ENCODE measurements at places on chromosomes 11 and 22. TPM values are rescaled to one million over a fixed set of nuclear protein-coding genes. Genes with fewer than 3 reads are reported as not detected.

DNA sequence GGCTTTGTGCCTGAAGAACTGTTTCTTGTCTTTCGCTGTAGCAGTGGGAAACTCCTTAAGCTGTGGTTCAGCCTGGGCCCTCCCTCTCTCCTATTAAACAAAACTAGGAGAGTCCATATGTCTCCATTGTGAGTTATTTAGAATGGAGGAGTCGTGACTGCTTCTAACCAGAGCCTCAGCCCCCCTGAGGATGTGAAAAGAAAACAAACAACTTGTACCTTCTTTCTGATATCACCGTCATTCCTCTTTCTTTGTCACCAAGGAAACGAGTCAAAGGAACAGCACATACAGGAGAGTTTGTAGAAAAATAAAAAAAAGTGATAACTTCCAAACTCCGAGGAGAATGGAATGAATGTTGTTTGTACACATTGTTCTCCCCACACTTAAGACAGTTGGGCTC lies 11.6 kb upstream of the EXT2 start:
- no peak for DNase-seq
- H3K27ac ChIP-seq = no peak overlapping the region
- peaks cover 4% of the 10 kb centered on the region for H3K36me3 ChIP-seq
- peaks cover 3% of the 10 kb centered on the region for H3K4me1 ChIP-seq
- no peaks in the 10 kb centered on the region for H3K27me3 ChIP-seq
- no peak overlapping the region for H3K4me3 ChIP-seq

DNA sequence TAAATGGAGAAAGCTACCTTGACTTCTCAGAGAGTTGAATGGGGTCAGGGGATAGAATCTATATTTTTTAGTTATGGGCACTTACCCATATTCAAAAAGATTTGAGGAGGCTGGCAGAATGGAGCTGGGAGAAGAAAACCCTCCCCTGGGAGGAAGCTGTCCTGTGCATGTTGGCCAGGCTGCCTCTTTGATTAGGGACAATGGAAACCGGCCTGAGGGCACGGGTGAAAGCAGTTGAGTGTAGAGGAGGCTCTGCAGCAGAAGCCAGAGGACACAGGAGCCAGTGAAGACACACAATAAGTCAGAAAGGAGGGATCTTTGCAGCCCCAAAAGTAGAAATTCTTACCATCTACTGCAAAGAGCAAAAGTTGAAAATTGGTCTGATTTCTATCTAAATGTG lies 66.6 kb upstream of the B3GAT1 start:
- H3K27me3 ChIP-seq = peaks cover 39% of the 10 kb centered on the region
- H3K4me1 ChIP-seq = no peaks in the 10 kb centered on the region

GRCh38 chr11:15591112-15591537 lies 476.4 kb downstream of the INSC start:
- H3K4me3 ChIP-seq = no peak overlapping the region
- no peaks in the 10 kb centered on the region for H3K4me1 ChIP-seq
- no peaks in the 10 kb centered on the region for H3K27me3 ChIP-seq
- no peak for DNase-seq

GRCh38 chr11:62930157-62930556 lies 9.0 kb upstream of the CHRM1 start:
- peaks cover 63% of the 10 kb centered on the region for H3K27me3 ChIP-seq
- DNase-seq = no peak
- H3K4me3 ChIP-seq = no peak overlapping the region
- peaks cover 14% of the 10 kb centered on the region for H3K4me1 ChIP-seq

DNA sequence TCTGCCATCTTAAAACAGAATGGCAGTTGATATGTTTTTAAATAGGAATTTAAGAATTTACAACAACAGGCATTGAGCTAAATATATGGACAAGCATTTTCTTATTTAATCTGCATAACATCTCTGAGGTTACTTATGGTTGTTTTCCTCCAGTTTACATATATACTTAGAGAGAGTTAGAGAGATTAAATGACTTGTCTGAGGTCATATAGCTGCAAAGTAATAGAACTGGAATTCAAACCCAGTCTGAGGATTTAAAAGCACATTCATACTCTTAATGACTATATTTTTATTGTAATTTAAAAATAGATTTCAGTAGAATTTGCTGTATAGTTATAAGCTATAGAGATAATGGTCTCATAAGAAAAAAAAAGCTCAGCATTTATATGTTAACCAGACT lies 81.4 kb upstream of the GRIK4 start:
- no peaks in the 10 kb centered on the region for H3K36me3 ChIP-seq
- DNase-seq = no peak

GRCh38 chr11:61679296-61679695 lies 895 bp upstream of the DAGLA start:
- no peak overlapping the region for H3K27ac ChIP-seq
- peaks cover 34% of the 10 kb centered on the region for H3K27me3 ChIP-seq
- H3K4me1 ChIP-seq = peaks cover 5% of the 10 kb centered on the region
- H3K36me3 ChIP-seq = no peaks in the 10 kb centered on the region
- DNase-seq = no peak

GRCh38 chr11:113288286-113288863 lies 26.0 kb upstream of the TTC12 start:
- no peaks in the 10 kb centered on the region for H3K4me1 ChIP-seq
- peaks cover 4% of the 10 kb centered on the region for H3K27me3 ChIP-seq
- H3K36me3 ChIP-seq = no peaks in the 10 kb centered on the region
- H3K27ac ChIP-seq = no peak overlapping the region
- no peak for DNase-seq

DNA sequence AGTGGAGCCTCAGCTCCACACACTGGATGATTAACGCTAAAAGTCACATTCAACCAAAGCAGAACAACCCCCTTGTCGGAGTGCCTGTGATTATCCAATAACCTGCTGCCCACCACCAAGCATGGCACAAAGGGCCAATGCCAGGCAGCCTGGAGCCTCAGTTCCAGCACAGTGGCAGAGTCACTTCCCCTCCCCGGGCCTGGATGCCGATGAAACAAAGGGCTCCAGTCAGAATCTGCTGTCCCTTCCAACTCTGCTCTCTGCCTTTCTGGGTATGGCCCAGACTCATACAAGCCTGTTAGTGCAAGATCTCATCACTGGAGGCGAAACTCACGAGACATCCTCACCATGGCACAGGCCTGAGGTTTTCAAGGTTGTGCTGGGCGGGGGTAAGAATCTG lies 52.1 kb downstream of the CLTCL1 start:
- H3K4me1 ChIP-seq = no peaks in the 10 kb centered on the region
- H3K27me3 ChIP-seq = peaks cover 7% of the 10 kb centered on the region
- no peak for DNase-seq
- H3K36me3 ChIP-seq = no peaks in the 10 kb centered on the region
- no peak overlapping the region for H3K4me3 ChIP-seq
- H3K27ac ChIP-seq = no peak overlapping the region

- H3K36me3 ChIP-seq = no peaks in the 10 kb centered on the region
- peaks cover 6% of the 10 kb centered on the region for H3K27me3 ChIP-seq
- no peaks in the 10 kb centered on the region for H3K4me1 ChIP-seq
- DNase-seq = peak; percentile 66
- no peak overlapping the region for H3K4me3 ChIP-seq
Observed at GRCh38 chr22:45553351-45554039, 50.8 kb downstream of the FBLN1 start.

DNA sequence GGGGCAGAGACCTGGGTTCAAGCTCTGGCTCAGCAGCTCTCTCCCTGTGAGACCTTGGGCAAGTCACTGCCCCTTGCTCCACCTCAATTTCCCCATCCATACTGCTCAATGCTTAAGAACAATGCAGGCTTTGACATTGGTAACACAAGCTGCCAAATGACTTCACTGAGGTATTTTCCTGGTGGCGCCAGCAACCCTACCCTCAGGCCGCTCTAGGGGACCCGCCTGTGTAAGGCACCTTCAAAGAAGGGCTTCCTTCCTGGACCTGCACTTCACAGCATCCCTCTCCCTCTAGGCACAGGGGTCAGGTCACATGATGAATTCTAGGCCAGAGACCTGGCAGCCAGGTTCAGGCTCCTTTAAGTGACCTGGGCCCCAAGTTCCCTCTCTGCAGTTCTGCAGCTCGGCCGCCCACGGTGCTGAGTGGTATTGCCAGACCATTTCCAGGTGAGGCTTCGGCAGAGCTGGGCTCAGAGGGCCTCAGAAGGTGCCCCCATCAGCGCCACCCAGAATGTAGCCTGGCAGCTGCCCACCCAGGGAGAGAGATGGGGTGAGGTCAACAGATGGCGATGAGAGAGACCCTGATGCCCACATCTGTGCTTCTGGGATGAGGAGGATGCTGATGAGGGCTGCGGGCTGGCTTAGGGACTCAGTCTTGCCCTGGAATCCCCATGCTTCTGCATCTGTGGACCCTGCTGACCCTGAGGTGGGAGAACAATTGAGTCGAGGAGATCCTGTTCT lies 4.5 kb downstream of the WNT11 start:
- no peak for DNase-seq
- H3K4me3 ChIP-seq = no peak overlapping the region
- H3K27ac ChIP-seq = no peak overlapping the region
- no peaks in the 10 kb centered on the region for H3K36me3 ChIP-seq

DNA sequence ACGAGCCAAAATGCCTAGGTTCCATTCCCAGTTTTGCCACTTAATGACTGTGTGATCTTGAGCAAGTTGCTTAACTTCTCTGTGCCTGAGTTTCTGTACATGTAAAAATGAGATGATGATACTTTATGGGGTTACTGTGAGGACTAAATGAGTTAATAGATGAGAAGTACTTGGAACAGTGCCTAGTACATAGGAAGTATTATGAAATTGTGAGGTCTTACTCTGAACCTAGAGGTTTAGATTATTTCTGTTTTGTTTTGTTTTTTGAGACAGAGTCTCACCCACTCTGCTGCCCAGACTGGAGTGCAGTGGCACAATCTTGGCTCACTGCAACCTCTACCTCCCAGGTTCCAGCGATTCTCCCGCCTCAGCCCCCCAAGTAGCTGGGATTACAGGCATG lies 227.0 kb upstream of the POU2AF2 start:
- H3K4me1 ChIP-seq = no peaks in the 10 kb centered on the region
- H3K27ac ChIP-seq = no peak overlapping the region
- peaks cover 9% of the 10 kb centered on the region for H3K27me3 ChIP-seq
- H3K4me3 ChIP-seq = no peak overlapping the region
- H3K36me3 ChIP-seq = no peaks in the 10 kb centered on the region

DNA sequence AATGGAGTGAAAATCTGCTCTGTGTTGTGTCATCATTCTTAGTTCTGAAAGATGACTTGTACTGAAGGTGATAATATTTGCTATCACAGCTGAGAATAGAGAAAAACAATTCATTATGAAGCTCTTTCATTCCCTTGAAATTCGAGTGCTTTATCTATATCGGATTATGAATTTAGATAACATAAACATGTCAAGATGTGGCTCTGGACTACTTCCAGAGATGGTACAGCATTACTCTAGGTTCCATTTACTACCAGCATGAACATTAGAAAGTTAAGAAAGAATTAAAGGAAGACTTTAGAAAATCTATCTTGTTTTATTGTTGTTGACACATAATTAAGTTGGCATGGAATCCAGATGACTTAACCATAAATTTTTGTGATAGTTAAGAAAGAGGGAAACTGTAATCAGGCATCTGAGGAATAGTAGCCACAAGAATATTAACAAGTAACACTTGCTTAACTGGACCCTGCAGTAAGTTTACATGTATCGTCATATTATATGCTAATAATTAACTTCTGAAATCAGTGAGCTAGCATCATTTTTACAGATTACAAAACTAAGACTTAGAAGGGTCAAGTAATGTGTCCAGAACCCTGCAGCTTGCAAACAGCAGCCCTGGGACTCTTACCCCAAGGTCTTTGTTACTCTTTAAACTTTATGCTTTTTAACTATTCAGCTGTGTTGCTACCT lies 182.6 kb downstream of the DDX10 start:
- peaks cover 7% of the 10 kb centered on the region for H3K36me3 ChIP-seq
- H3K27me3 ChIP-seq = no peaks in the 10 kb centered on the region
- H3K4me3 ChIP-seq = no peak overlapping the region
- no peak for DNase-seq
- H3K4me1 ChIP-seq = peaks cover 6% of the 10 kb centered on the region

DNA sequence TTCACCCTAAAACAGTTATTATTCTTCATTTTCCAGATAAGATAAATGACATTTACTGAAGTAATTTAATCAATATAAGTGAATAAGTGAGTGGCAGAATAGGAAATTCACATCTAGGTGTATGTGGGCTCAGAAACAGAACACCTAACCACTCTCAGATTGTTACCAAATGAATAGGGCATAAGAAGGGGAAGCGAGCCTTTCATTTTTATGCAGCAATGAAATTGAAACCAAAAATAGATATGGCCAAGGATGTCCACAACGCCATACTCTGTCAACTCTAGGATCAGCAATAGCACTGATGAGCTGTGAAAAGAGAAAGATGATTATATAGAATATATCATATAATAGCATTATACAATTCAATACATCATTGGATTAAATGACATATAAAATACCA lies 398.1 kb upstream of the API5 start:
- DNase-seq = no peak
- no peak overlapping the region for H3K4me3 ChIP-seq
- no peaks in the 10 kb centered on the region for H3K27me3 ChIP-seq
- no peaks in the 10 kb centered on the region for H3K36me3 ChIP-seq
- no peak overlapping the region for H3K27ac ChIP-seq
- H3K4me1 ChIP-seq = no peaks in the 10 kb centered on the region

HORMAD2 gene
- total RNA-seq = 0.12 TPM

LDLRAD3 gene
- total RNA-seq = not detected

ALDH3B1 gene
- total RNA-seq = 0.16 TPM
